ENCODE measurements at places on chromosomes 12 and 14. TPM values are rescaled to one million over a fixed set of nuclear protein-coding genes. Genes with fewer than 3 reads are reported as not detected.

DNA sequence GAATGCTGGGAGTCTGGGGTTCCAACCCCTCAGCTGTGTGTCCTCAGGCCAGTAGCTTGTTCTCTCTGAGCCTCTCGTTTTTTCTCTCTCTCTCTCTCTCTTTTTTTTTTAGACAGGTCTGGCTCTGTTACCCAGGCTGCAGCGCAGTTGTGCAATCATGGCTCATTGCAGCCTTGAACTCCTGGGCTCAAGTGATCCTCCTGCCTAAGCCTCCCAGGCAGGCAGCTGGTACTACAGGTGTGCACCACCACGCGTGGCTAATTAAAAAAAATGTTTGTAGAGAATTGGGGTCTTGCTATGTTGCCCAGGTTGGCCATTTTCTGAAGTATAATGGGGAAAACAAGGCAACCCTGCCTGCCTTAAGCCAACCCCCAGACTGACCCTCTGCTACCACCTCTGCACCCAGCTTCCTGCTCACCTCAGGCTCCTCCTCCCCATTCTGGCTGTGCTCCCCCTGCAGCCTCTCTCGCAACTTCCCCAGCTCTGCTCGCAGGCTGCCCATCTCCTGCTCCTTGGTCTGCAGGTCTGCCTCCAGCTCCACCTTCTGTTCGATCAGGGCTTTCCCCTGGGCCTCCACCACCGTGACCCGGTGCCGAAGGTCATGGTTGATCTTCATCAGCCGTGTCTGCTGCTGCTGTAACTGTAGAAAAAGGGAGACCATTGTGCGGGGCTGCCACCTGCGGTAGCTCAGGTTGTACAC lies 35.2 kb downstream of the RILPL1 start:
- no peak for DNase-seq

DNA sequence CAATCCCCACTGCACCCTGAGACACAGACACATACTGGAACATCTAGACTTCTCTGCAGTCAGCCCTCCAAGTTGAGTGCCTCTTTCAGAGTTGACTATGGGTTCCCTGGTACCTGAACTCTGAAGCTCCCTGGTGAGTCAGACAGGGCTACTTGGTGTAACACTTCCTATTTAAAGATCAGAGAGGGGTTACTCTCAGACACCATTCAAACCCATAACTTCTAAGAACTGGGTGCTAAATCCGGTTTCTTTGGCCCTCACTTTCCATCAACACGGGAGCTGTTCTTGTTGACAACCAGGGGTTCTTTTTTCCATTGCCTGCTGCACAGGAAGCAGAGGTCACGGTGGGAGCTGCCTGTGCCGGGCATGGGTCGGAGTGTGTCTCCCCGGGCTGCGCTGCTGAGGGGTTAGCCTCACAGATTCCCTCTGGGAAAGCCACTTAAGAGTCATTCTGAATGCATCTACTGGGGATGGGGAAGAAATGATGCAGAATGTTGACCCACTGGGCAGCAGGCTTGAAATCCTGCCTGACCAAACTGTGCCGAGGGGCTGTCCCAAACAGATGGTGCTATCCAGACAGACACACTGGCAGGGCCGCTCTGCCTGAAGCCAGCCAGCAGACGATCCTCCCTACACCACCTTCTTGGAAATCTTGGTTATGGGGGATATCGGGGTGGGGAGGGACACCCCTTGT lies 74.1 kb downstream of the PITPNM2 start:
- DNase-seq = peak; percentile 79

DNA sequence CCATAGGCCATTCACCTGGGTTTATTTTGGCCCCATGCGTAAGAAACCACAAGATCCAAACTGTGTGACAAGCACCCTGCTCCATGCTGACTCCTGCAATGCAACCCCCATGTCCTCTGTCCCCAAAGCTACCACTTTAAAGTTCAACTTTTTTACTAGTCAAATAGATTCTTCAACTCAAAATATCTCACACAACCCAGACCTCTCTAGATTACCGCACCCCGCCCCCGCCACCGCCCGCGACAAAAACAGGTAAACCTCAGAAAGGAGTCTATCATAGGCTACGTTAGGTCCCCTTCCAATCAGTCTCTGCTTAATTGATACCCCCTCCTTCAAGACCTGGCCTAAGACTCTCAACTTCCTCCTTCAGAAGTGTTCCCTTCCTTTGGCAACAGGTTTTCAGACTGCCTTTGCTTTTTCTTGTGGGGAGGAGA lies 2.2 kb downstream of the ZFP36L1 start:
- peak; percentile 47 for DNase-seq

- no peak for DNase-seq
These were observed 6.0 kb downstream of the CLMN start for GRCh38 chr14:95313707-95314106.

- no peak for DNase-seq
These were observed 20.0 kb upstream of the SLC15A5 start for GRCh38 chr12:16297521-16297920.

- no peak for DNase-seq
These were observed 6.0 kb downstream of the LTB4R start for GRCh38 chr14:24317141-24317928.

REC8 gene
- 48.7 TPM for total RNA-seq

ADCK1 gene
- total RNA-seq = 2.4 TPM

KCNA1 gene
- total RNA-seq = not detected

CAPZA3 gene
- total RNA-seq = not detected

CCDC60 gene
- total RNA-seq = not detected

LBHD2 gene
- total RNA-seq = not detected

All from activated naive CD4-positive, alpha-beta T cell treated with anti-CD3 and anti-CD28 coated beads, Interleukin-2, amount 50 U/mL, for 72 hours (primary cell).